ENCODE measurements at places on chromosomes 13 and 19.

DNA sequence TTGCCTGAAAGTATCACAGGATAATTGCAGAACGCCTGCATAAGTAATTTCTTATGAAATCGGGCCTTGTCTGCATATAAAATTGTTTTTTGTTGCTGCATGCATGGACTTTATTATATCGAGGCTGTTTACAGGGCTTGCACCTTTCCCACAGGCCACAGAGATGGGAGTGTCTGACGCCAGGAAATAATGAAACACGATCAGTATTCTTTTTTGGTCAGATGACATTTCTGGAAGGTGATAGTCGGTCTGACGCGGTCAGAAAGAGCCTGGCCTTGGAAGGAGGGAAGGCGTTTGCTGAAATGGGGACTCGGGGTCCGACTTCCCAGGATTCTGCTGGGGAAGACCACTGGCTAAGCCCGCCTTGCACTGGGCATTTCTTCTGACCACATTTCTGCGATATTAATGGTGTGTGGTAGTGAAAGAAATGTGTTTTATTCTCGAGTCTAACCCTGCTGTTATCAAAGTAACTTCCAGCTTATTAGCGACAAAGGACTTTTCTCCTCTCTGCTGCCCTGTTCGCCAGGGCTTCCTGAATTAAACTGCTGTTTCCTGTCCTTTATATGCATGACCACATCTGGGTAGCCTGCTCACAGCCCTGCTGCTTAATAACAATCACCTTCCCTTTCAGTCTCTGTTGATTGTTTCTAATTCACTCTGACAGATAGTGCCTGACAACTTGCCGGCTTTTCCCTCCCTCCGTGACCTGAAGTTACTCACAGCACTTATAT, 11.6 kb upstream of the ZNF536 start:
- DNase-seq = no peak

DNA sequence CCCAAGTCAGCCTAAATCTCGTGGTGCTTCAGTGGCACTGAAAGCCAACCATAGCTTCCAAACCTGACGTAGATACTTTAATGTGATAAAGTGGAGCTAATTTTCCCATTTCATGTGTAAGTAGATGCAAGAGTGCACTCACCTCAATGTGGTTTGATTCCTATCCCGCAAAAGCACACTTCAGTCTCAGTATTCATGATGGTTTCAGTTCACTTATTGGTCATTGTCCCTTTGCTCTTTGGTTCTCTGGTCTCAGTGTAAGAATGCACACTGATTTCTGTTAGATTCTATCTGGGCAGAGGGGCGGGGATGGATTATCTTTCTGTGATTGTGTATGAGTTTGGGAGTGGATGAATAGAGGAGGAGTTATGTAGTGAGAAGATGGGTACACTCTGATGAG, 340.6 kb downstream of the KCNRG start:
- DNase-seq = no peak

DNA sequence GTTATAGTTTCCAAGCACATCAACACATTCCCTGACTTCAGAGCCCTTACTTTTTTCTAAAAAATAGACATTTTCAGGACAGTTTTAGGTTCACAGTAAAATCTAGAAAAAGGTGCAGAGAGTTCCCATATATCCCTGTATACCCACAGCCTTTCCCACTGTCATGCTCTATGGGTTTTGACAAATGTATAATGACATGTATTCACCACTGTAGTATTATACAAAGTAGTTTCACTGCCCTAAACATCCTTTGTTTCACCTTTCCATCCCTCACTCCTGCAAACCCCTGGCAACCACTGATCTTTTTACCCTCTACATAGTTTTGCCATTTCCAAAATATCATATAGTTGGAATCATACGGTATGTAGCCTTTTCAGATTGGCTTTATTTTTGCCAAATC, 15.6 kb downstream of the NAA16 start:
- DNase-seq = no peak

- DNase-seq = no peak
These were observed 272.5 kb downstream of the DCLK1 start for GRCh38 chr13:35858665-35859064.

GRCh38 chr19:17311455-17312188, 2.3 kb downstream of the DDA1 start:
- DNase-seq = no peak

- DNase-seq = no peak
These were observed 32.6 kb downstream of the TFDP1 start for GRCh38 chr13:113616991-113617749.

DNA sequence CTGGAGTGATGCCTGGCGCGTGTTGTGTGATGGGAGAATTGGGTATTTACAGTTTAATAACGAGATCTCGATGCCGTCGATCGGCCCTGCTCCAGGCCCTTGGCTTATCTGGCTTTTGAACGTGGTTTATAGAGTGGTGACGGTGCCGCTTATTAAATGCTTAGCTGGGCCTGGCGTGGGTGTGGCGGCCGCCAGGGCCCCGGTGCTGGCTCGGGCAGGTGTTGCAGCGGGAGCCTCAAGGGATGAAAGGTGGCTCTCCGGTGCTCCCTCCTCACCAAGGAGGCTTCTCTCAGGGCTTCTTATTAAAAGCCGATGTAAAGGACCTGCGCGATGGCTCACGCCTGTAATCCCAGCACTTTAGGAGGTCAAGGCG, 173.8 kb downstream of the KDM4B start:
- no peak for DNase-seq

DNA sequence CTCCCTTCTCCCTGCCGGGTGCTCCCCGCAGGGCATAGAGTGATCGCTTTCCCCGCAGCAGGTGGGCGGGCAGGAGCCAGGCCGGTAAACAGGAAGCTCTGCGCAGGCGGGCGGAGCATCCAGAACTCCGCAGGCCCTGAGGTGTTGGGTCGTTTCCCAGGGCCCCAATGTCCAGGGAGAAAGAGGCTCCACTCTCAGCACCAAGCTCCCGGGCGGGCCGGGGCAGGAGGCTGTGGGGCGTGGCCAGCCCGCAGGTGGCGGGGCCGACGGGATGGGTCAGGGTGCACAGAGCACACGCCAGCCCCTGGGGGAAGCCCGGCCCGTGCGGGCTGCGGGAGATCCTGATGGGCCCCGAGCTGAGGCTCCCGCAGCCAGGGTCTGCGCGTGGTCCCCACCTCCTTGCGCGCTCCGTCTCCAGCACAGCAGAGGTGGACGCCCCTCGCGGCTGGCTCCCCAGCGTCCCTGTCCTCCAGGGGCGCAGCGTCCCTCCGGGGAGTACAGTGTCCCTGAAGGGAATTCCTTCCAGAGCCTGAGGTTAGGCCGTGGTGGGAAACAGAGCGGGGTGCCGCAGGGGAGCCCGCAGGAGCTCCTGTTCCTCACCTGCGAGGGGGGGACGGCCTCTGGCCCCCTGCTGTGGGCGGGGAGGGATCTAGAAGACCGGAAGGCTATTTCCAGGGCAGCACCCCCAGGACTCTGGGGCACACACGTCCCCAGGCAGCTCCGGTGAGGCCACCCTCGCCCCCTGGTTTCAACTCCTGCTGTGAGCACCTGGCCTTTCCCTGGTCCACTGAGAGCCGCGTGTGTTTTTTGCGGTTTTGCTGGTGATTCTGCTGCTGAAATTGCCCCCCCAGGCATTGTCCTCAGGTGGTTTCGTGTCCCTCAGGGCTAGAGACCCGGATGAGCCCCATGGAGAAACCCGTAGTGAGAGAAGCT, 12.2 kb downstream of the PIP5K1C start:
- no peak for DNase-seq

DNA sequence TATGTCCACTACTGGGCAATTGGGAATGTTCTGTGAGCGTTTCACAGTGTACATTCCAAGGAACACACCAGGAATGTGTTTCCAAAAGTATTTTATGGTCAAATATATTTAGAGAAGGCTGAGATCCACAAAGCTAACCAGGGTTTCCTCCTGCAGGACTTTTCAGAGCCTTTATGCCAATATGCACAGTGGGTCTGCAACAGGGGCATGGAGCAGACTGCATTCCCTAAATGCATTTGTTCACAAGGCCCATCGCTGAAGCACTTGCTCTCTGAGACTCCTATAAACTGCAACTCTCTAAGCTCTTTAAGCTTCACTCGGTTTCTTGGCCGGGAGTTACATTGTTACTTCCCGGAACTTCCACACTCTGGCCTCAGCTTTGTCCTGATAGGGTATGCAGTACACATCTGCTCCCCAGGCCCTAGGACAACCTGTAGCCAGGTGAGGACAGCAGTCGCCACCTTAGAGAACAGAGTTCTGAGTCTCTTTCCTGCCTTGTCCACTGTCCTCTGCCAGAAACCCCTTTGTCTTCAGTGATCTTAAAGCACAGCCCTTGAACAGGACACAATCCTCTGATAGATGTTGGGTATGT, 33.5 kb downstream of the FBN3 start:
- DNase-seq = no peak

GRCh38 chr19:14843578-14843977, 5.1 kb downstream of the OR7A10 start:
- no peak for DNase-seq

GRCh38 chr13:51761643-51762350, 42.2 kb downstream of the DHRS12 start:
- no peak for DNase-seq

GRCh38 chr13:81987159-81987558, 1646.2 kb upstream of the SPRY2 start:
- DNase-seq = no peak

DNA sequence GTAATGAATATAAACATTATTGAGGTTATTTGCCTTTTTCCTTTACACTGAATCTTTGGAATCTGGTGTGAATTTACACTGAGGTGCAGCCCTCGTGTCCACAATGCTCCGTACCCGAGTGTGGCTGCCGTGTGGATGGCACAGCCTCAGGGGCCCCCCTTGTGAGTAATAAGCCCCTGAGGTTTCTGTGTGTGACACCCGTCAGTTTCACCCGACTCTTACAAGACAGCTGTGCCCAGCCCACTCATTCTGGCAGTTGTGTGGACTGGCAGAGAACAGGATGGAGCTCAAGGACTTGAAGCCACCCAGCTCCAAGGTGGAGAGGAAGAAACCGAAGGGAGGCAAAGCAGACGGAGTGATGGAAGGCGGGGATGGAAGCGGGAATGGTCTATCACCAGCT, 7.8 kb downstream of the PROZ start:
- no peak for DNase-seq

DNA sequence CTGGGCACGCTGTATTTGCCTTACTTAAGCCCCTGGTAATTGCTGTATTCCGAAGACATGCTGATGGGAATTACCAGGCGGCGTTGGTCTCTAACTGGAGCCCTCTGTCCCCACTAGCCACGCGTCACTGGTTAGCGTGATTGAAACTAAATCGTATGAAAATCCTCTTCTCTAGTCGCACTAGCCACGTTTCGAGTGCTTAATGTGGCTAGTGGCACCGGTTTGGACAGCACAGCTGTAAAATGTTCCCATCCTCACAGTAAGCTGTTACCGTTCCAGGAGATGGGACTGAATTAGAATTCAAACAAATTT, 676 bp downstream of the BRCA2 start:
- no peak for DNase-seq

DNA sequence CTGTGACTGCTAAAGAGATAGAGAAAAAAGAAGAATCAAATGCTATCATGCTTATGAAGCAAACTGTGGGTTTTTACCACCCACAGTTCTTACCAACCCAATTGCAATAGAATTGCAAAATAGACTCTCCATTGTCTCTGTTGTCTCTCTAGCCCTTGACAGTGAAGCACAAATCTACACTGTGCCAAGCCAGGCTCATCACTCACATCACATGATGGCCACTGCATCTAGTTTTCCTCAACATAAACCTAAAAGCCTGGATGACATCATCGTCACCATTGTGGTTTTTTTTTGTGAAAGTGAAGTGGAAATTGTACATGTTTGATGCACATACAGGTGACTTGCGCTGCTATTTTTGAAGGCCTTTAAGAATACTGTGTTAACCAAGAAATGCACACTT, 56.1 kb downstream of the KL start:
- DNase-seq = no peak

- no peak for DNase-seq
These were observed 95.9 kb downstream of the SLC7A1 start for GRCh38 chr13:29499506-29500165.

GRCh38 chr13:95049772-95050171, 251.5 kb downstream of the ABCC4 start:
- no peak for DNase-seq

DNA sequence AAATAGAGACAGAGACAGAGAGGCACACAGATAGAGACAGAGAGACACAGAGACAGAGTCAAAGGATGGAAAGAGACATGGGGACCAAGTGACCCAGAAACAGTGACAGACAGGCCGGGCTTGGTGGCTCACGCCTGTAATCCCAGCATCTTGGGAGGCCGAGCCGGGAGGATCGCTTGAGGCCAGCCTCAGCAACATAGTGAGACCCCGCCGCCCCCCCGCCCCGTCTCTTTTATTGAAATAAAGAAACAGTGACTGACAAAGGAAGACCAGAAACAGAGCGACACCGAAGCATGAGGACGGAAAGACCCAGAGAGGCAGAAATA, 848 bp upstream of the NECTIN2 start:
- no peak for DNase-seq

- DNase-seq = no peak
These were observed 8.1 kb downstream of the ERCC2 start for GRCh38 chr19:45362291-45362690.

DNA sequence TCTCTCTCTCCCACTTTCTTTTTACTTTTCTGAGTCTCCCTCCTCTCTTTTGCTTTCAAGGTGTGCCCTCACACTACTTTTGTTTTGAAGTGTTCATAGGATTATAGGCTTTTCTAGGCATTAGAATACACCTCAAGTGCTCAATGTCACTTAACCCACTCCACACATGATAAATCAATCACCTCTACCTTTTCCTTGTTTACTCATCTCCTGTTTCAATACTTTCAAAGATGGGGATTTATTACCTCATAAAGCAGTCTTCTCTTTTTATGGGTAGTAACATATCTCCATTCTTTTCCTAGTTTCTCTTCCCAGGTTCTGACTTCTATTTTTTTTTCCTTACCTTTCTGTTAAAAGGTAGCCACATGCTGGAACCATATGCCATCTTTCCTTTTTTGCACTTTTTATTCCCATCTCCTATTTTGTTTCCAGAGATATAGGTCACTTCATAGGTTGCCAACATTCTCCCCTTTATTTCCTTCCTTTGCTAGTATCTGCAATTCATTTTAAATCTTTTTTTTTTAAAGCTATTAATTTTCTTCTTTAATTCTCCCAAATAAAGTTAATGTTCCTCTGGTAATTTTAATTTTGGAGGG, 137.6 kb upstream of the SLC10A2 start:
- DNase-seq = no peak

- DNase-seq = no peak
These were observed 583.4 kb upstream of the SLITRK5 start for GRCh38 chr13:87087741-87088140.
